GM12878 (cell line): ENCODE measurements at places on chromosomes 12 and 14. TPM values are rescaled to one million over a fixed set of nuclear protein-coding genes. Genes with fewer than 3 reads are reported as not detected.

KIF26A gene
- total RNA-seq, result 0.05 TPM in 1 of 2 replicates, not detected in the other

COX8C gene
- not detected in 2 replicates for total RNA-seq

DNA sequence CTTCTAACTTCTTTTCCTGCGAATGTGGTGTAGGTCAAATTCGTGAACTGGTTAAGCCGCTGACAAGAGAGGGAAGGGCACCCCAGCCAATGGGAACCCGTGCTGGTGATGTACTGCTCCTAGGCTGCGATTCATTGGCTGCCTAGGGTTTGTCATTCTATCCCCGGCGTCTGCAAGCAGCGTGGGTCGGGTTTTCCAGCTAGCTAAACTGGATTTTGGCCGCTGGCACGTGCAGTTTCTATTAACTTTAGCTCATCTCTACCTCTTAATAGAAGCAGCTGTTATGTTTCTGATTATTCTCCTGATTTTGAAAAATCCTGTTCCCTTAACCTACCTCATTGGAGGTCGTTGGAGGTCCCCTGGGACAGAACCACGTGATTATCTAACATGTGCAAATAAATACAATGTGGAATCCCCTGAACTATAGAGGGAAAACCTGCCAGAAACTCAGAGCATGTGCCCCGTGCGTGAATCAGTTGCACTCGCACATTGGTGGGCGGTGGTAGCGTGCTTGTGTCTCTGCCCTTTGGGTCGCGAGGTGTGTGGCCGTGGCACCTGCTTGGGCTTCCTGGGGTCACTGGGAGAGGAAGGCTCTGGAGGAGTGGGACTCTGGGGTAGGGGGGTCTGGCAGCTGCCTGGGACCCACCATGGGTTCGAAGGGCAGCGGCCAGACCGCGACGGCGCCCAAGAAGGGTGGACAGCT, 876 bp upstream of the PPM1A start:
- no peaks in the 10 kb centered on the region for H3K27me3 ChIP-seq
- H3K27ac ChIP-seq, result peak overlapping the region; percentile 100
- peak; percentile 84 for DNase-seq
- no peaks in the 10 kb centered on the region for H3K36me3 ChIP-seq
- H3K4me3 ChIP-seq, result peak overlapping the region; percentile 73

- H3K27me3 ChIP-seq, result no peaks in the 10 kb centered on the region
- no peak overlapping the region for H3K4me3 ChIP-seq
- DNase-seq, result no peak
- no peak overlapping the region for H3K27ac ChIP-seq
- H3K36me3 ChIP-seq, result no peaks in the 10 kb centered on the region
- no peaks in the 10 kb centered on the region for H3K4me1 ChIP-seq
Measured at GRCh38 chr14:67429510-67430205, 17.7 kb upstream of the PLEK2 start.

SERPINA12 gene
- total RNA-seq, result not detected in 2 replicates

RHEBL1 gene
- 7.2 and 7.9 TPM in 2 replicates for total RNA-seq

WNT1 gene
- not detected in 2 replicates for total RNA-seq

PRIMA1 gene
- not detected in 2 replicates for total RNA-seq

DNA sequence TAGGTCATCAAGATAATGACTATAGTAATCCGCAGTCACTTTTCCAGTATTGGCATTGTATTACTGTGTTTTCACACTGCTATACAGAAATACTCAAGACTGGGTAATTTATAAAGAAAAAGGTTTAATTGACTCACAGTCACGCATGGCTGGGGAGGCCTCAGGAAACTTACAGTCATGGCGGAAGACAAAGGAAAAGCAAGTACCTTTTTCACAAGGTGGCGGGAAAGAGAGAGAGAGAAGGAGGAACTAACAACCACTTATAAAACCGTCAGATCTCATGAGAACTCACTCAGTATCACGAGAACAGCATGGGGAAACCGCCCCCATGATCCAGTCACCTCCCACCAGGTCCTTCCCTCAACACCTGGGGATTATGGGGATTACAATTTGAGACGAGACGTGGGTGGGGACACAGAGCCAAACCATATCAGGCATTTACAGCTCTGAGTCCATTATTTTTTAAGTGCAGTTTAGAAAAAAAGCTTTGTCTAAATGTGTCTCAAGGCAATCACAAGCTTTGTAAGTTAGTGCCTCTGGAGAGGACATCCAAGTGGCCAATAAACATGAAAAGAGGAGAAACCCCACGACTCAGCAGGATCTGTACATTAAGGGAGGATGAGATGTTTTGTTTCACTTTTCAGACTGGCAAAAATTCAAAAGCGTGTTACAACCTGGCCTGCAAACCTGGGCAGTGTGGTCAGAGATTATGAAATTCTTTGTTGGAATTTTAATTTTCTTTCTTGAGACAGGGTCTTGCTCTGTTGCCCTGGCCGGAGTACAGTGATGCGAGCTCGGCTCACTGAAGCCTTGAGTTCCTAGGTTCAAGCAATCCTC, 82.0 kb downstream of the DNAH10 start:
- H3K4me3 ChIP-seq, result no peak overlapping the region
- H3K36me3 ChIP-seq, result no peaks in the 10 kb centered on the region
- no peak overlapping the region for H3K27ac ChIP-seq
- H3K4me1 ChIP-seq, result peaks cover 7% of the 10 kb centered on the region; the same call in 1 of the 2 replicates
- no peak for DNase-seq
